ENCODE measurements at places on chromosomes 16 and 17.

DNA sequence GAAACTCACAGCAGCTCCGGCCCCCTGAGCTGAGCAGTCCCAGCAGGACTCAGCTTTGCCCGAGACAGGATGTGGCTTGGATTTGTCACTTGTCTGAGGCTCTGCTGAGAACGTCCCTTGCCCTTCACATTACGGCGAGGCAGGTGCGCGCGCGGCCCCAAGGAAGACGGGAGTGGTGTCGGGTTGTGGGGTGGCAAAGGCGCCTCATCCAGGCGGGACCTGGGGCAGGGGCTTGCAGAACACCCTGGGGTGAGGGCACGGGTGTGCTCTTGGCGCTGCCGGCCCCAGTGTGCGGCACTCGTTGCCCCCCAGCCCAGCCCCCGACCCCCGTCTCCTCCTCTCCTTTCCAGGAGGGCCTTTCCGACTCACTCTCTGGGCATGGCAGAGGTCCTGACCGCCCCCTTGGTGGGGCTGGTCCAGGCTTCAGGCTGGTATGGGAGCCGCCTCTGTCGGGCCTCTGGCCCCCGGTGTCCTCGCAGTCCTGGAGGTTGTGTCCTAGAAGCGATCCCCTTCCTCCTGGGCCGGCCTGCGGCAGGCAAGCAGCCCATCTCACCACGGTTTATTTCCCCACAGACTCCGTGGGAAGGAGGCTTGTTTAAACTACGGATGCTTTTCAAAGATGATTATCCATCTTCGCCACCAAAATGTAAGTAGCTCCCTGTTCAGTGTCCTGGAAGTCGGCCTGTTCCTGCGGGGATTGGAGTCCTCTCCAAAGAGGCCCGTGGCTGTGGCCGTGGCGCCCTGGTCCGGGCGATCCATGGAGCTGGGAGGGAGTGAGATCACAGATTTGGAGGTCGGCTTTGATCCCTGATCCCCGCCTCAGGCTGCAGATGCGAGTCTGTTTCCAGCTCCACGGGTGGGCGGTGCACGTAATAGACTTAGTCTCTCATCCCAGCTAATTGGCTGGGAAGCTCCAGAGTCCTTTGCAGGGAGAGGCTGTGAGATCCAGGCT is 5.9 kb downstream of the UBE2I start:
- no peak for DNase-seq

GRCh38 chr17:2453325-2453724 is 52.5 kb upstream of the MNT start:
- no peak for DNase-seq

DNA sequence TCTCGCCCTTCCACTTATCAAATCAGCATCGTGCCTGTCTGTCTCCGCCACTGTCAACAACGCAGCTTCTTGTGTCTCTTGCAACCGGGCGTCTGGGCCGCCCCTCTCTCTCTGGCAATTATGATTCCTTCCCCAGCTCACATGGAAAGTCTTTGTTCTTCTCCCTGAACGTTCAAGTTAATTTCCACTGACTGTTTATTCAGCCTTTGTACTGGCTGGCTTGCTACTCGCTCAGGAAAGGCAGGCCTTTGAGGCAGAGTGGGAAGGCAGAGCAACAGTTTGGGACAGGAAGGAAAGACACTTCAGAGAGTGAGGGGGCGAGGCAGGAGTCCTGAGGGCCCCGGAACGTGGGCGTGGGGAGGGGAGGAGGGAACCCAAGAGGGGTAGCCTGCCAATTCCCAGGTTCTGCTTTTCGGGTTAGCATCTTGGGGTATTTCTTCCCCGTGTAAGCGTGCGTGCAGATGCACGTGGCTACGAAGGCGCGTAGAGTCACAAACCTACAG is 50.8 kb downstream of the AKAP1 start:
- DNase-seq = no peak

DNA sequence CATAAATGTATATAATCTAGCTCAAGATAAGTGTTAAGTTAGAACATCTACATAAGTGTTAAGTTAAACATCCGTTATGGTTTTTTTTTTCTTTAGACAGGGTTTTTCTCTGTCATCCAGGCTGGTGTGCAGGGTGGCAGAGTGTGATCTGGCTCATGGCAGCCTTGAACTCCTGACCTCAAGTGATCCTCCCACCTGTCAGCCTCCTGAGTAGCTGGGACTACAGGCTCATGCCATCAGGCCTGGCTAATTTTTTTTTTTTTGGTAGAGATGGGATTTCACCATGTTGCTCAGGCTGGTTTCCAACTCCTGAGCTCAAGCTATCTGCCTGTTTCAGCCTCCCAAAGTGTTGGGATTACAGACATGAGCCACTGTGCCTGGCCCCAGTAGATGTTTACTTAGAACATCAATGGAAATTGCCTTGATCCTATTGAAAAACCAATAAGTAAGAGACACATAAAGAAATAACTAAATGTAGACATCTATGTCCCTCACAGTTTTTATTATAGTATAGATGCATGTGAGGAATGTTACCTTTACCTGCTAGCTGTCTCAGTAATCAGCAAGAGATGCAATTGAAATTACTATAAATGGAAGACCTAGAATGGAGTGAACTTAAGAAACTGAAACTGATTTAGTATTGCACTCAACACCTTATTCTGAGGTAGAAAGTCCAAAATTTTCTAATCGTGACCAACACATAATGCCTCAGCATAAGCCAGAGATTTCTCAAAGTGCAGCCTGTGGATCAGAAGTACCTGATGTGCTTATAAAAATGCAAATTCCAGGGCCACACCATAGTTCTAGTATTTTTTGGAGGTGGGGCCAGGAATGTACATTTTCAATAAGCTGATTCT is 5.5 kb upstream of the FAM20A start:
- no peak for DNase-seq

GRCh38 chr17:73089322-73090317 is 2.9 kb downstream of the SLC39A11 start:
- DNase-seq = no peak

GRCh38 chr16:22162656-22163009 is 327 bp downstream of the SDR42E2 start:
- no peak for DNase-seq

DNA sequence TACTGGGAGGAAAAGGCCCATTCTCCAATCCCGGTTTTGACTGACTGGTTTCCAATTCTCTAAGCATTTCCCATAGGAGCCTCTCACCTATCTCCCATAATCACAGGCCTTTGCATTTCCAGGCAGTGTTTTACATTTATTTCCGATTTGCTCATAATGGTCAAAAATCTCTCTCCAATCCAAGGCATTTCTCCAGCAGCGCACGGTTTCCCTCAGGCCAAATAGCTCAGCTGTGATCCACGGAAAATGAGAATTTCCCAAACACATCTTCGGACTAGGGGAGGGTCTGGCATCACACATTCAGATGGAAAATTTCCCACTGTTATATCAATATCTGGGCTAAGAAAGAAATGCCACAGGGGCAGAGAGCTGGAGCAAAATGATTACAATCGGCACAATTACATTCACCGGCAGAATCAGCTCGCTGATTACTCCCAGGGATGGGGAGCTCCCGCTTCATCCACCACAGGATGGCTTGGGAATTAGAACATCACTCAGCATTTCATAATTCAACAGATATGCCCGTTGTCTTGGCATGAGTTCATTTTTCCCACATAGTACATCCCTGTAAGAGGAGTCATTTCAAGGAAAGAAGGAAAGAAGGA is 6.7 kb downstream of the PIPOX start:
- no peak for DNase-seq

DNA sequence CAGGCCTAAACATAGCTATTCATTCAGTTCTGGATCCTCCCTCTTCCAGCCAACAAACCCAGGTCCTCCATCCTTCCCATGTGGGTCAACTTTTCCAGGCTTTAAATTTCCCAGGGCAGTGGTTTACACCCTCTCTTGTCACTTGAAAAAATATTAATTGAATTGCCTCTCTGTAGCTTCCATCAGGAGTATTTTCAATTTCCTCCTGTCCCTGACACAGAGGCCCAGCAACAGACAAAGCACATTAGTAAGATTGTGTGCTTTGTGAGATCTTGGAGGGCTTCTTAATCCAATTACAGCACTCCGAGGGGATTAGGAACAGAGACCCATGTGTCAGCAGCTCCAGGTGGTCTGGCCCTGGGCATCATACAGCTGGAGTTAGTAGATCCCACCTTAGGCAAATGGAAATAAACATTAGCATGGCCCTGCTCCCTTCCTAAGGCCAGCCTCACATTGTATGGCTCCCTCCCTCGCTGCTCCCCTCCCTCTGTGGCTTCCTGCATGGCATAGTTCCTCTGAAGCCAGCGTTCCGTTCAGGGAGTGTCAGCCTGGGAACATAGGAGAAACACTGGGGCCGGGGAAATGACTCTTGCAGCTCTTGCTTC is 132.7 kb upstream of the HSBP1 start:
- no peak for DNase-seq

GRCh38 chr16:22098405-22099255 is 6.3 kb downstream of the VWA3A start:
- no peak for DNase-seq

DNA sequence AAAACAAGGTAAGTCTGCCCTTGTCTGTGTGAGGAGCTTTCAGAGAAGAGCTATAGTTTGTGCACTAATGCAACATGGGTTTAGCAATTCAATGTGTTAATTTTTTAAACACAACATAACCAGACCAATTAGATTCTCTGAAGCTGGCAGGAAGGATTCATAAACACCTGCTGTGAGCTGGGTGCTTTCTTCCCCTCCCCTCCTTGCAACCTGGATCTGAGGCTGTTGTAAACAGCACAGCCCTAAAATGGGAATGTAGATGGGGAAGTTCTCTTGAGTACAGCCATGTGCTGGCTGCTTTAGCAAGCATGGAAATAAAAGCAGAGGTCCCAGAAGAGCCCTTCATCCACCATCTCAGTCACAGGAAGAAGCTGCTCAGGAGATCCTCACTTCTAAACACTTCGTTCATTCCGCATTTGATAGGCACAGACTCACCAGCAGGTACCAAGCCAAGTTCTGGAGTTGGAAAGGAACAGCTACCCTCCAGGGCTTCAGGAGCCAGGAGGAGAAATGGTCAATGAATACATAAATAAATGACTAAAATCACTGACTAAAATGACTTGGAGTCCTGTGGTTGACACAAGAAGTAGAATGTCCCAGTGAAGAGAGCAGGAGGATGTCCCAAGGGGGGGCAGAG is 21.7 kb downstream of the AXIN2 start:
- no peak for DNase-seq

GRCh38 chr16:28098959-28099945 is 35.7 kb upstream of the GSG1L start:
- DNase-seq = no peak

- DNase-seq = no peak
Observed at GRCh38 chr16:26993511-26993910, 73.2 kb upstream of the C16orf82 start.

DNA sequence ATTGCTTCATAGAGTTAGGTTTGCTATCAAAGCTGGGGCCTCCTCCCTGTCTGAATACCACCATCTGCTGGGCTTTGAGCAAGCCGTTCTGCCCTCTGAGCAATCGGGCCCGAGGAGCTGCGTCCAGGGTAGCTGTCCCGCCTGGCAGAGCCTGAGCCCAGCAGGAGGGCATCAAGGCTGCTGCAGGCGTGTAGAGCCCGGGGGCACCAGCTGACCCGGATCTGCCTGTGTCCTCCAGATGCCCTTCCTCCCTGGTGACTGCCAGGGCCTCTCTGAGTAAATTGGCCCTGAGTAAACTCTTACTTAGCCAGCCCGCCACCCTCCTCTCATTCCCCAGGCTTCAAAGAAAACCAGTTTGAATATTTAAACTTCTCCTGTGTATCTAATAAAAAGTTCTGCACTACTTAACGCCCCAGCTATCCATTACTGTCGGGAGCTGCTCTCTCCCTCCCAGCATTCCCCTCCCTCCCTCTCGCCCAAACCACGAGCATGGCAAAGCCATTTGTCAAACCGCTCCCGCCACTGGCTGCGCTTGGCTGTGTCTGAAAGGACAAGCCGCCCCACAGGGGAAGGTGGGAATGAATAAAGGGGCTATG is 16.4 kb downstream of the CDK5RAP3 start:
- no peak for DNase-seq

DNA sequence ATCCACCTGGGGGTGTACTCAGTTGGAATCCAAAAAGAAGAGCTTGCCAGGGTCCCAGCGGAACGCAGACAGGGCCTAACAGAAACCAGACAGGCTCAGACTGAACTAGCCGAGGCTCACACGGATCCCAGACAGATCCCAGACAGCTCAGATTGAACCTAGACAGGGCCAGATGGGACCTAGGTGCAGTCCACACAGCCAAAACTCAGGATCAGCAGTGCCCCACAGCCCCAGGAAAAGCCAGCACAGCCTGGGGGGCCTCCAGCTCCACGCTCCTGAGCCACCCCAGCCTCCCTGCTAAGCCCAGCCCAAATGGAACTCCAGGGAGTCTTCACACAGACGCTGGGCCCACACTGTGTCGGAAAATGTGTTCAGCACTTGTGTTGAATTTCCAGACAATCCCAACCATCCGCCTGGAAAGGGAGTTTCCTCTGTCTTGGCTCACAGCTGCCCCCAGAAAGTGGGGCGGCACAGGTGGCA is 7.5 kb downstream of the STX1B start:
- no peak for DNase-seq

- no peak for DNase-seq
Observed at GRCh38 chr16:87336434-87337240, 19.4 kb upstream of the C16orf95 start.

DNA sequence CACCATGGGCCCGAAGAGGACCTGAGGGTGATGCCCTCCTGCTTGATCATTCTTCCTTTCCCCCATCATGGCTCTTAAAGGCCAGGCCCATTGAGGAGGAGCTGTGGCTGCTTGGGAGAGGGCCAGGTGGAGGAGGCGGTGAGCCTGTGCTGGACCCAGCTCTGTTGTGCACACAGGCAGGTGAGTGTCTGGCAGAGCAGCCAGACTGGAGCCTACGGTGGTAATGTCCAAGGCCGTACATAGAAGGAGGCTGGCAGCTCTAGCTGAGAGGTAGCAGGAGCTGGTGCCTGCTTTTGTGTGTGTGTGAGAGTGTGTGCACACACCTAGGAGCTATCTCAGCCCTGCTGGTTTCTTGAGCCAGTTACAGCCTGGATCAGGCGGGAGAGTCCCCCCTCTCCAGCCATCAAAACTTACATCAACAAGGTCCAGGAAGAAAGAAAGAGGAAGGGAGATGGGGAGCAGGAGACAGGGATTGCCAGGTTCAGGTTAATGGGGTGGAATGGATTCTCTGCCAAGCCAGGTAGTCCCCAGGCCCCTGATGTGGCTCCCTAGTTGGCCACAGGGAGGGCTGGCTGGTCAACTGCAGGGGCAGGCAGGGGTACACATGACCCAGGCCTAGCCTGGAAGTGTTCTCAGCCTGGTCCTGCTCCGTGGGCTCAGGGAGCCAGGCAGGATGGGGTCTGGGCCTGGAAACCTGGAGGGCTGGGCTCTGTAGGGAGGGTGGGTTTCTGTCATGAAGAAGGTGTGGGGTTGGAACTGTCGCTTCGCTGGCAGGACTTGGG is 107.1 kb downstream of the RAP1GAP2 start:
- DNase-seq = no peak
